ENCODE measurements at places on chromosomes 4 and X.

DNA sequence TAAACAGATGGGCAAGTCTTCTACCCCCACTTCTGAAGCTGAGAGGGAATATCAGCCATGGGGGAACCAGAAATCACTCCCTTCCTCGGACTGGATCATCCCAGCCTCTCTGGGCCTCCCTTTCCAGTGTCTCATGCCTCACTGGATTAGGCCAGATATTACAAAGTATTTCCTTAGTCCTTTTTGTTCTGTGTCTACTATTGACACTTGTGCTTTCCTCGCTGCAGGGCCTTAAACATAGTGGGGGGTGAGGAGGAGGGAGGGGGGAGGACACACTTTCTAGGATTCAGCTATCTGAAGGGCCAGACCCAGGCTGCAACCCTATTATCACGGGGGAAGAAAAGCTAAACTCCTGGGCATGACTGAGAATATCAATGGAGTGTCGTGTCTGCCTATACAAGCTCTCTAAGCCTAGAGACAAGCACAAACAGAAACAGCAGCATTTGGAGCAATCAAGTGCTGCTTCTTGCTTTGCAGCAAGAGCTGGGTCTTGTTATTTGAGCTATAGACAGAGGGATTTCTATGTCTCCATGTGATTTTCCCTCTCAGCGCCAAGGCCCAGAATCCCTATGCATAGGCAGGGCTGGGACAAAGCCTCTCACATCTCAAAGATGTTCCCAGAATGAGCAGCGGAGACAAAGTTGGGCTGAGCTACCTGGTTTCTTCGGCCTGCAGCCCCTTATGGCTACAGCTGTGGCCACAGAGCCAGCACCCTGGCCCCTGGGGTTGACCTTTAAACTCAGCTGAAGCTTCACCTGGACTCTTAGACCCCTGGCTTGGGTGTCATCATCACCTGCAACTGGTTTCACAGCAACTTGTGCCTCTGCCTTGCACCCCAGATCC lies 20.2 kb downstream of the PJA1 start:
- no peak for DNase-seq

GRCh38 chr4:8834681-8835220 lies 36.9 kb downstream of the HMX1 start:
- peak; percentile 43 for DNase-seq

DNA sequence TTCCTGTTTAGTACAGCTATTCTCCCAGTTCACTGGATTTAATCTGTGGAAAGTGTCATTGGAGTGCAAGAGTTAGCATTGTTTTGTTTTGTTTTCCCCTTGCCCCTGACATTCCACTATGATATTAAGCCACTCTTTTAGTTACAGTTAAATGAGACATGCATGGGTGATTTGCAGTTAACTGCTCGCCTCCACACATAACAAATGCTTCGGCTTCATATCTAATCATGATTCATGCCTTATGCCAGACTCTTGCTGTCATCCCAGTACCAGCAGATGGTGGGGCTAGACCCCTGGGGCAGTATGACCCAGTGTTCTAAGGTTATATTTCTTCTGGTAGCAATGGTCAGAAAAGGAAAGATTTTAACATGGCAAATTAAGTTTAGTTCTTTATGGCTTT lies 80.1 kb downstream of the RAP1GDS1 start:
- peak; percentile 68 for DNase-seq

DNA sequence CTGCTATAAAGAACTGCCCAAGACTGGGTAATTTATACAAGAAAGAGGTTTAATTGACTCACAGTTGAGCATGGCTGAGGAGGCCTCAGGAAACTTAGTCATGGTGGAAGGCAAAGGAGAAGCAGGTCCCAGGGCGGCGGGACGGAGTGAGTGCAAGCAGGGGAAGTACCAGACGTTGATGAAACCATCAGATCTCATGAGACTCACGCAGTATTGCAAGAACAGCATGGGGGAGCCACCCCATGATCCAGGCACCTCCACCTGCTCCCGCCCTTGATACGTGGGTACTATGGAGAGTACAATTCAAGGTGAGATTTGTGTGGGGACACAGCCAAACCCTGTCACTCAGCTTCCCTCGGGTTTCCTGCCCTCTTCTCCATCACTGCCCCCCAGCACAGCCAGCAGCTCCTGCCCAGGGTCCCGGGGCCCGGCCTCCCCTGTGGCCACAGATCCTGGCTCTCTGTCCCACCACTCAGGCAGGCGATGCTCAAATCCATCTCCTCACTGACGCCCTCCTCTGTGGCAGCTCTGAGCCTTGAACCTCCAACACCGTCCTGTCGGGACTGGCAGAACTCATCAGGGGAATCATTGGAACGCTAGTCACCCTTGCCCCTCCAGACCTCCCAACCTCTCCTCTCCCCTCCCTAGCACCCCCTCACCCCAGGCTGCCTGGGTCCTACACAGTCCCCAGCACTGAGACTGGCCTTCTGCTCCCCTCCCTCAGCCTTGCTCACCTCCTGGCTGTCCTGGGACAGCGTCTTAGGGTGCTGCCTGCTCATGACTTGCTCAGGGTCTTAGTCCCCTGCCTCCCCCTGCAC lies 37.6 kb downstream of the FGFRL1 start:
- no peak for DNase-seq

GRCh38 chrX:70878902-70879301 lies 29.6 kb downstream of the TEX11 start:
- DNase-seq: no peak

GRCh38 chrX:45712067-45712466 lies 511.4 kb upstream of the DIPK2B start:
- no peak for DNase-seq

- no peak for DNase-seq
Measured at GRCh38 chr4:182023469-182023868, 219.7 kb upstream of the TENM3 start.

GRCh38 chrX:47232197-47232802 lies 509 bp upstream of the USP11 start:
- DNase-seq: no peak

GRCh38 chrX:140723121-140723715 lies 13.7 kb downstream of the LINC00632 start:
- no peak for DNase-seq

- DNase-seq: no peak
Measured at GRCh38 chr4:79977131-79977840, 95.7 kb downstream of the ANTXR2 start.

- DNase-seq: peak; percentile 84
Measured at GRCh38 chrX:102599084-102599950, at the start of gene ARMCX5. Gene ARMCX5 (plus strand): TSS chrX:102599515. CDS start chrX:102602142, 2,627 bp downstream.

- DNase-seq: peak; percentile 84
Measured at GRCh38 chr4:26320538-26321372, at the start of gene RBPJ. Gene RBPJ (plus strand): TSS chr4:26321014. CDS start chr4:26321029, 15 bp downstream.

- DNase-seq: no peak
Measured at GRCh38 chrX:9352694-9353411, 112.0 kb upstream of the TBL1X start.

DNA sequence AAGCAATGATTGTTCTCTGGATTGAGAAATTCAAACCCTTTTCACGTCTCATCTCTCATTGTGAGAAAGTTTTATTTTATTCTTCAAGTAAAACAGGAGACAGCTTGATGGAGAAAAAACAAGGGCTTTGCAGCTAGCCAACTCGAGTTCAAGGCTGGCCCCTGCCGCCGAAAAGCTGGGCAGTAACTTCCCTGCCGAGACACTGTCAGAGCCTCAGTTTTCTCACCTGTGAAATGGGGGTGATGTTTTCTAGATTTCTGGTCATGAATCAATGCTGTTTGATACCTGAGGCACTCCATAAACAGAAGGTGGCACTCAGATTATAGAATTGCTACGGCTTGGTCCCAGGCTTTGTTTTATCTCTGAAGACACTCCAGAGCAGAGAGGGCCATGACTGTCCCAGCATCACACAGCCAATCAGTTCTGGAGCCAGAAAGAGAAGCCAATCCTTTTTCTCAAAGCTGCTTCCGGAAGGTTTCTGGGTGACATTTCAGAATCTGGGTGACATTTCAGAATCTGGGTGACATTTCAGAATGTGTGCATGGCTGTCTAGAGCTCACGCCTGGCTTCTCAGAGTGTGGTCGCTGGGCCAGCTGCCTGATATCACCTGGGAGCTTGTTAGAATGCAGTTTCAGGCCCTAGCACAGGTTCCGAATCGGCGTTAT lies 33.2 kb downstream of the HMX1 start:
- no peak for DNase-seq

DNA sequence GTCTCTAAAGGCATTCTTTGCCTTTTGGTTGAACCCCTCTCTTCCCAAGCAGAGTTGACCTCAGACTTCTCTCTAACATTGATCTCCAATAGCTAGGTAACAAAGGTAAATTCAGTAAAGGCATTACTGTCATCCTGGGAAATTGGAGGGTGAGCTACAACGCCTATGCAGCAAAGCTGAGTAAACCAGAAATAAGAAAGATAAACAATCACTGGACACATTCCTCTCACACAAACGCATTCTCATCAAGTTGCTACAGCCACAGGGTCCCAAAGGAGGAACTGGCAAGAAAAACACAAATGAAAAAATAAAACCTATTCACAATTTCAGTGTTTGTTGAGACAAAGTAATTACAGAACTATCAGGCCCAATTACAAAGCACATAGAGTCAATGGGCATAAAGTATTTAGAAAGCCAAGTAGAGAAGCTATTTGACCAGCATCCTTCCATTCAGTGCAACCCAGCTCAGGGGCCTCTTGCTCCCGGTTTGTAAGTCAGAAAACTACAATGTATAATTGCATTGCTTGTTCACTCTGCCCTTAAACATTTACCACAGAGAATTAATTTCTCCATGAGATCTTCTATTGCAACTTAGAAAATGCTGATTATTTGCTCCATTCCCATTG lies 967.7 kb downstream of the PCDH7 start:
- DNase-seq: no peak

DNA sequence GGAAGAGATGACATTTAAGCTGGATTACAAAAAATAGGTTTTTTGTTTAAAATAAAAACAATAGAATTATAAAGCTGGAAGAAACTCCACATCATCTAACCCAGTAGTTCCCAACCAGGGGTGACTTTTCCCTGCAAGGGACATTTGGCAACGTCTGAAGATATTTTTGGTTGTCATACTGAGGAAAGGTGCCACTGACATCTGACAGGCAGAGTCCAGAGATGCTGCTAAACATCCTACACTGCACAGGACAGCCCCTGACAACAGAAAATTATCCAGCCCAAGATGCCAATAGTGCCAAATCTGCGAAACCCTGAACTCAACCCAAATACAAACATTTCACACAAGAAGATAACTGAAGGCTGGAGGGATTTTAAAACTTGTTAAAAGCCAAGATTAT lies 18.5 kb downstream of the TAB3 start:
- no peak for DNase-seq

DNA sequence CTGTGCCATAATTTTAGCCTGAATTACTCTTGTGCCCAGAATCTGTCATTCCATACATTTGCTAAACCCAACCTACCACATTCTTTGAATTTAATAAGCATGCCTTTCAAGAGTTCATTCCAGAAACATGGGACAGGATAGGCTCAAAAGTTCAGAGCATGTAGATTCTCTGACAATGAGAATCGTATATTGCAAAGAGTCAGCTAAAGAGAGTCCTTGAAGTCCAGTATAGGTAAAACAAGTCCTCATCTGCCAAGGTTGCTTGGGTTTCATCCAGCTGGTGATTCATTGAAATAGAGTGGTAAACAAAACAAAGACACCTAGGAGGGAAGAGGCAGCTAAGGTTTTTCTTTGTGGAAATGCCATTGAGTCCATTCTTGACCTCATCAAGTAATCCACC lies 249.3 kb upstream of the DIPK2B start:
- DNase-seq: no peak

- DNase-seq: no peak
Measured at GRCh38 chr4:6047130-6047673, 29.0 kb upstream of the C4orf50 start.

- no peak for DNase-seq
Measured at GRCh38 chrX:56498756-56499155, 64.7 kb upstream of the UBQLN2 start.

GRCh38 chr4:123503698-123504363 lies 107.2 kb downstream of the SPRY1 start:
- DNase-seq: no peak

DNA sequence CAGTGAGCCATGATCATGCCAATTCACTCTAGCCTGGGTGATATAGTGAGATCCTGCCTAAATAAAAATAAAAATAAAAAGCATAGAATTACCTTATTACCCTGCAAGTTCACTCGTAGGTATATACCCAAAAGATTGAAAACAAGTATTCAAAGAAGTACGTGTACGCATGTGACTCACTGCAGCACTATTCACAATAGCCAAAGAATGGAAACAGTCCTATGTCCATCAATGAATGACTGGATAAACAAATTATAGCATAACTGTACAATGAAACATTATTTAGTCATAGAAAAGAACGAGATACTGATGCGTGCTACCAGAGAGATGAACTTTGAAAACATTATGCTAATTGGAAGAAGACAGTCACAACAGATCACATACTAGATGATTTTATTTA lies 204.6 kb upstream of the DIAPH2 start:
- DNase-seq: no peak

DNA sequence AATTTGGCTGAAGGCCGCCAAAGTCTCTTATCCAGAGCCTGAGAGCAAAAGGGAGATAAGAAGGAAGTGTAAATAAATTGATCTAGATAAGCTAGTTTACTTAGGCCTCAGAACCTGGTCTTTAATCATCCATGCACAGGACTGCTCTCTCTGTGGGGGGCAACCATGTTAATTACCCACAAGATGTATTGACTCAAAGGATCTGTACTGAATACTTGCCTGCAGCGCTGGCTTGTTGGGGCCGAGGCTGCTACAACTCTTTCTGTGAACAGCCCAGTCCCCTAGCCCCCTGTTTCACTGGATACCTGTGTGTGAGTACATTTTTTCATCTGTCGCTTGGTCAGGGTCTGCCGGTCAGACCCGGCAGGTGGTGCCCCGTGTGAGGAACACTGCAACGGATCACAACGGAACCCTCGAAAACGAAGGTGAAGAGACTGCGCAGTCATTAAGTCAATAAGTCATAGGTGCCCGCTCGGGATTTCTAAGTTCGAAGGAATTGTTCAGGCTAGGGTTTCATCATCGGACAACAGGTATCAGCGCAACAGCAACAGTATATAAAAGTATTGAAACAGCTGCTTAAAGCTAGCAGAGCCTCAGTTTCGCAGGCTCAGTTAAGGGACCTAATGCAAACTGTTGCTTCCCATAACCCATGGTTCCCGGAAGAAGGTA lies 8.3 kb downstream of the MAGEA11 start:
- DNase-seq: no peak

DNA sequence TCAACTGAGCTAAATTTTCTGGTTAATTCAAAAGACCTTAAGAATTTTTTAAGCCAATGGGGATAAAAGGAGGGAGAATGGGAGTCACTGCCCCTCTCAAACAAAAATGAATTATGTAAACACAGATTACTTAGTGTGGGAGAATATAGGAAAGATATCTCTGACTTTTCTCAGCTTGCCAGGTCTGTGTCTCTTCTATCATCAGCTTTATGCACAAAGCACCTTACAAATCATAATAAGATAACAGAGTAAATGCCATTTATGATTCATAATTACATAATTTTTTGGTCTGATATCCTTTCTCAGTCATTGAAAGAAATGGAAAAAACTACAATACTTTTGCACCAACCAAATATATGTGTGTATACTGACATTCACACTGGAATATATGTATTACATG lies 604.6 kb upstream of the FAM241A start:
- no peak for DNase-seq

GRCh38 chrX:72078411-72078810 lies 53.3 kb downstream of the RTL5 start:
- DNase-seq: no peak

All from NCI-H2171 treated with DMSO at 0.1 percent for 48 hours (cell line).